ENCODE measurements at places on chromosomes 1 and 21. TPM values are rescaled to one million over a fixed set of nuclear protein-coding genes. Genes with fewer than 3 reads are reported as not detected.

DNA sequence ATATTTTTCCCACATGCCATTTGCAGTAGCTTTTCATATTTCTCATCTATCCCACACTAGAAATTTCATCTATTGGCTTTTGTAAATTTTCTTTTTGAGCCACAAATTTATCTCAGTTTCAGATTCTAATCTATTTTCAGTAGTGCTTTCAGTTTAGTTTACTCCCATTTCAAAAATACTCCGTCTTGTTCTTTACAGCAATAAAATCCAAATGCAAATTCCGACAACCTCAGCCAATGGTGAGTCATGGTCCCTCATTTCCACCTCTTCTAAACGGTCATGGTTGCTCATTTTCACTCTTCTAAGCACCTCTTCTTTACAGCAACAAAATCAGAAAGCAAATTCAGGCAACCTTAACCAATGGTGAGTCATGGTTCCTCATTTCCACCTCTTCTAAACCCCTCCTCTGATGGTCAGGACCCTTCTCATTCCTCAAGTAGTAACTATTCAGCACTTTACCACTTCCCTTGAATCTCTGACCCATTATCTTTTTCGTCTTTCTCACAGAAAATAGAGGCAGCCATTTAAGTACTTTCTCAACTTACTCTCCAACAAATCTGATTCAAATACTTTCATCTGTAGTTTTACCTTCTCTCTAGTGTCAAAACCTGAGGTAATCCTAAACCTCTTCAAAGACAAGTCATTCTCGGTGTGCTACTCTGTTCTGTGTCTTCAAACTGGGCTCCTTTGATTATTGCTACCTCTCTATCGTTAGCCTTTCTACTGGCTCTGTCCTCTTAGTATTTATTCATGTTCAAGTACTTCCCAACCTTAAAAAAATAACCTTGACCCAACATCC lies 34.4 kb downstream of the C21orf91 start:
- DNase-seq, result no peak

- DNase-seq, result no peak
Measured at GRCh38 chr1:200081969-200082245, 54.4 kb downstream of the NR5A2 start.

AADACL4 gene
- not detected for total RNA-seq

ITLN1 gene
- not detected for total RNA-seq

PLA2G2F gene
- not detected for total RNA-seq

DNA sequence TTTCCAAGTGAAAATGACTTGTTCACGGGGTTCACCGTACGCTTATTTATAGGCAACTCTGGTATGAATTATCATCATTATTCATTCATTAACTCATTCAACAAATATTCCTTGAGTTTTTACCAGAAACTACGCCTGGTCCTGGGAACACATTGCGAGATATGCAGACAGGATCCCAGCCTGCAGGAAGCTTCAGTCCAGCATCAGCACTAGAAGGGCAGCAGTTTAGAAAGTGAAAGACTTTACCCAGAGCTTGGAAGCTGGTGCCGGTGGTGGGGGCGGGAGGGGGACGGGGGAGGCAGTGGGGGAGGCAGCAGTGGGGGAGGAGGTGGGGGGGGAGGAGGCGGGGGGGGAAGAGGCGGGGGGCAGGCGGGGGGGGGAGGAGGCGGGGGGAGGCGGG lies 55.9 kb downstream of the SETD4 start:
- DNase-seq, result no peak

SLC50A1 gene
- 3.5 TPM for total RNA-seq

DNA sequence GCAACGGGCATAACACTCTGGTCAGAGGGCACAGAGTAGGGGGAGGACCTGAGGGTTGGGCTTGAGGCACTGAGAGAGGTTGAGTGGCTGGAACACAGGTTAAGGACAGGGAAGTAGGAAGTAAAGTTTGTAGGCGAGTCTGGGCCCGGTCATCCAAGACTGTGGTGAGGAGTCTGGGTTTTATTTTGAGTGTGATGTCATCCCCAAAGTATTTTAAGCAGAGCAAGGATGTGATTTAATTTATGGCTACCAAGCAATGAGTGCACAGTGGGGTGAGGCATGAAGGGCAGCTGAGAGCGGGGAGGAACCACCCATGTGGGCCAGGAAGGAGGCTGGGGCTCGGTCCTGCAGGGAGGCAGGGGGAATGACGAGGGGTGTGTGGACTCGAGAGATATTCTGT lies 11.2 kb upstream of the VWA5B1 start:
- DNase-seq, result no peak

GRCh38 chr21:44511219-44511937 lies 28.6 kb downstream of the KRTAP10-1 start:
- DNase-seq, result no peak

- DNase-seq, result no peak
Measured at GRCh38 chr1:46176211-46176865, at the start of gene P3R3URF. Gene P3R3URF, minus strand, starts transcription at chr1:46176488. Its CDS starts 17 bp downstream, at chr1:46176471.

KIF26B gene
- total RNA-seq, result 0.20 TPM

GBP7 gene
- not detected for total RNA-seq

LPAR3 gene
- total RNA-seq, result not detected

- DNase-seq, result no peak
Measured at GRCh38 chr1:202397256-202397655, 48.8 kb downstream of the PPP1R12B start.

DNA sequence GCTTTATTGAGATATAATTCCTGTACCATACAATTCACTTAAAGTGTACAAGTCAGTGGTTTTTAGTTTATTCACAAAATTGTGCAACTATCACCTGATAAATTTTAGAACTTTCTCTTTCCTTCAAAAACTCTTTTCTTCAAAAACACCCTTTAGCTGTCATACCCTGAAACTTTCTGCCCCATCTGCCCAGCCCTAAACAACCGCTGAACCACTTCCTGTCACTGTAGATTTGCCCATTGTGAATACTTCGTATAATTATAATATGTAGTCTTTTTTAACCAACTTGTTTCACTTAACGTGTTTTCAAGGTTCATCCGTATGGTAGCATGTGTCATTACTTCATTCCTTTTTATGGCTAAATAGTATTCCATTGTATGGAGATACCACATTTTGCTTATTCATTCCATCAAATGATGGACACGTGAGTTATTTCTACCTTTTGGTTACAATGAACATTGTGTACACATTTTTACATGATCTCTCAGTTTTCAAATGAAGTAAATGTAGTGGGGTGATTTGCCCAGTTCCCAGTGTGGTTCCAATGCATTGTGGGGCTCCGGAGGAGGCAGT lies 37.9 kb downstream of the WNT4 start:
- no peak for DNase-seq

ASCL5 gene
- total RNA-seq, result not detected

FAAH gene
- 6.4 TPM for total RNA-seq

XCL2 gene
- total RNA-seq, result not detected

DNA sequence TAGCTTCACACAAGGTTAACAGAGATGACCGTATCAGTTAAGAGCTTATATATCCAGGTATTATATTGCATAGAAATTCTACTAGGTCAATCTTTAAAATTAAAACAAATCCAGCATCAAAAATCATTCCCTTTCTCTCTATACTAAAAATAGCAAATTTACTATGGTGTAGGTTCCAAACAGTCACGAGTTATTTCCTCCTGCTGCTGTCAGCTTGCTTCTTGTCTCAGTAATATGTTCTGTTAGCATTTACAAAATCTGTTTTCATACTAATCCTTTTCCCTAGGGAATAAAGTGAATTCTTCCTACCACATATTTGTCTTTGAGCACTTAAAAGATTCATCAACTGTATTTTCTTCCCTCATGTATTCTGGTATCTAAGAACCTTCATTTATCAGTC lies 2.5 kb downstream of the WDR26 start:
- DNase-seq, result no peak

DNA sequence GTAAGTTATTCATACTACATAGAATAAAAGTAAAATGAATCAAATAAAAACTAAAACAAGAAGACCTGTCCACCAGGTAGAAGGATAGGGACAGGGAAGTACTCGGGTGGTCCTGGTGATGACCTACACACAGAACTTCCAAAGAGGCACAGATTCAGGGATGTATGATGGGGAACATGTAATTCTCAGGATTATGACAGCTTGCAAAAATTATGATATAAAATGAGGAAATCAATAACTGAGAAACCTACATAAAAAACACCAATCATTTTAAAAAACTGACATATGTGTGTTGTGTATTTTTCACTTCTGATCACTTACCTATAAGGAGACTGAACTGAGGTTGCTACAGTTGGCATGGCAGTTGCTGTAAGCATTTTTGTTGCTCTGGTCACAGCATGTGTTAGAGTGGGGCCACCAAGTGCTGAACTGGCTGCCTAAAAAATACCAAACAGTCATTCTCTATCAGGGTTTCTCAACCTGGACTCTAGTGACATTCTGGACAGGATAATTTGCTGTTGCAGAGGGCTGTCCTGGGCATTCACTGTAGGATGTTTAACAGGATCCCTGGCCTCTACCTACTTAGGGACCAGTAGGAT lies 73.8 kb downstream of the USP24 start:
- no peak for DNase-seq

DNA sequence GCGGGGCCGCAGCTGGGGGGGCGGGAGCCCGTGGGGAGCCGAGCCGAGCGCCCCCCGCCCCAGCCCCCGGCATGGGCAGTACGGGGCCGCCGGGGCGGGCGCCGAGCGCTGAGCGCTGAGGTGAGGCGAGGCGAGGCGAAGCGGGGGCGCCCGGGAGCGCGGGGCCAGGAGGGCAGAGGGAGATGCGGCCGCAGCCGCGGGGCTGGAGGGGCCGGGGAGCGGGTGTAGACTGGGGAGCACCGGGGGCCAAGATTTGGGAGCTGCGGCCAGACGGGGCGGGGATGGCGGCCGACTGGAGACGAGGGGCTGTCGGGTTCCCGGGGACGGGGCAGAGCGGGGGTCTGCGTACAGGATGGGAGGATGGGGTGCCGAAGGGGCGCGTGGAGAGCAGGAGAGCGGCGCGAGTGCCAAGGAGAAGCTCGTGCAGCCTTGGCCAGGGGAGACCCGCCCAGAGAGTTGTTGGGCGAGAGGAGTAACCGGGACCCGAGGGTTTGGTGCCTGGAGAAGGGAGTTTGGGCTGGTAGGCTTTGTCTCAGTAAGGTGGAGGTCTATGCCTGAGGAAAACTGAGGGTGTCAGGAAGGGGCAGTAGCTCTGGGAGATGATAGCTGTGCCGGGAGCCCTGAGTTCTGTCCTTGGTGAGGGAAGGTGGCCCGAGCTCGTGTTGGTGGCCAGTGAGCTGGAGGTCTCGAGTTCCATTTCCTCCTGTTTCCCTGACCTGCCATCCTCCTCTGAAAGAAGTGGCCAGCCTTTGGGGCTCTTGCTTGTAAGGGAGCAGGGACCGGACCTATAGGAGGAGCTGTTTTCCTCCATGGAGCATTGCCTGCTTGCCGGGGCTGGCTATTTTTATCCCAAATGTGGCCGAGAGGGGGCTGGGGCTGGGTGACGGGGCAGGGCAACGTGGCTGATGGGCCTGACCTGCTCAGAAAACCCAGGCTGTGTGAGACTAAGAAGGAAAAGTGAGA lies 539 bp downstream of the ATP8B2 start:
- peak; percentile 46 for DNase-seq

TLCD4 gene
- 12.1 TPM for total RNA-seq

RPTN gene
- total RNA-seq, result not detected

HSD3B1 gene
- not detected for total RNA-seq

DPT gene
- total RNA-seq, result 16.4 TPM

AGO4 gene
- total RNA-seq, result 25.1 TPM

MLLT11 gene
- total RNA-seq, result 9.2 TPM

DNA sequence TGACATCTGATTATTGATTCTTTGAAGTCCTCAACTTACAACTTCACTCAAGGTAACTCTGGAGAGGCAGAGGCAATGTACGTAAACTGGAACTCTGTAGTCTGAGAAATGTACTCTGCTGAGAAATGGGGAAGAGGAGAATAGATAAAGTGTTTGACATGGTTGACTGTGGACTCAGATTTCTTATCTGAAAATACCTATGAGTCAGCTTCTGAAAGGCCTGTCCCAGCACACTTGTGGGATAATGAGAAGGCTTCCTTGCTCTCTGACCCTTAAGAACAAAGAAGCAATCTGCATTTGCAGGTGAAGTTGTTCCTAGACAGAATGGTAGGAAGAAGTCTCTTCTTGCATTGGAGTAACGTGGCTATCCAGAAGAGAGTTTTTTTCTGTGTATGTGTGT lies 1573.5 kb downstream of the BRINP3 start:
- DNase-seq, result no peak

DNA sequence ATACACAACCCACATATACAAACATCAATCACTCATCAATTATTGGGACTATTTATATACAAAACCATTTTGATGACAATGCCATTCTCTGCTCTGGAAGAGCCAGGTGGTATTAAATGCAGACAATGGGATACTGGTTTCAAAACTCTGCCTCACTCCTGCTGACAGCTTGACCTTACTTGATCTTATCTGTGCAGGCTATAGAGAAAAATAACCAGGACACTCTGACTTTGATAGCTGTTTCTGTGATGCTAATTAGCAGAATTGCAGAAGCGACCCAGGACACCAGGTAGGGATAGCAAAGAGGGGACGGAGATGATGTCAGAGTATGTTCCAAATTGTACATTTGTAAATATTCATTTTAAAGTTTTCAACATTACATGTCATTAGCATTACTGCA lies 89.5 kb downstream of the OLFM3 start:
- DNase-seq, result no peak

DNA sequence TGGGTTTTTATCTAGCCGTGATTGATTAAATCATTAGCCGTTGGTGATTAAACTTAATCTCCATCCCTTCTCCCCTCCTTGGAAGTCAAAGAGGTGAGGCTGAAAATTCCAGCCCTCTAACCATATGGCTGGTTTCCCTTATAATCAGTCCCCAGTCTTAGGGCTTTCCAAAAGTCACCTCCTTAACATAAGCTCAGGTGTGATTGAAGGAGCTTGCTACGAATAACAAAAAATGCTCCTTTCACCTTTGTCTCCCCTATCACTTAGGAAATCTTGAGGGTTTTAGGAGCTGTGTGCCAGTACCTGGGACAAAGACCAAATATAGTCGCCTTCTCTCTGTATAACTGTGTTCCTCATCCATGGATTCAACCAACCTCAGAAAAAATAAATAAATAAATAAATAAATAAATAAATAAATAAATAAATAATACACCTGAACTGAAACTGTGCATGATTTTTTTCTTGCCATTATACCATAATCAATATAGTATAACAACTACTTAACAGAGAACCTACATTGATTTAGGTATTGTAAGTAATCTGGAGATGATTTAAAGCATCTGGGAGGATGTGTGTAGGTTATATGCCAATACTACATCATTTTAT lies 82.2 kb downstream of the PAPPA2 start:
- DNase-seq, result no peak

DCST2 gene
- not detected for total RNA-seq

GRCh38 chr1:246753670-246754535 lies 29.7 kb downstream of the SCCPDH start:
- DNase-seq, result peak; percentile 6
